ENCODE measurements at places on chromosomes 7 and 10. TPM values are rescaled to one million over a fixed set of nuclear protein-coding genes. Genes with fewer than 3 reads are reported as not detected.

Gene WBP1L
- 41.9 TPM for total RNA-seq

Gene ZNF239
- 6.5 TPM for total RNA-seq

Gene EBLN1
- total RNA-seq, result not detected

Gene STEAP1B
- 23.0 TPM for total RNA-seq

Gene NKX2-3
- total RNA-seq, result not detected

All from bronchus fibroblast of lung (primary cell).